ENCODE measurements at places on chromosomes 2 and 18. TPM values are rescaled to one million over a fixed set of nuclear protein-coding genes. Genes with fewer than 3 reads are reported as not detected.

Gene CD207
- not detected for total RNA-seq

Gene PPIL3
- 31.2 TPM for total RNA-seq

DNA sequence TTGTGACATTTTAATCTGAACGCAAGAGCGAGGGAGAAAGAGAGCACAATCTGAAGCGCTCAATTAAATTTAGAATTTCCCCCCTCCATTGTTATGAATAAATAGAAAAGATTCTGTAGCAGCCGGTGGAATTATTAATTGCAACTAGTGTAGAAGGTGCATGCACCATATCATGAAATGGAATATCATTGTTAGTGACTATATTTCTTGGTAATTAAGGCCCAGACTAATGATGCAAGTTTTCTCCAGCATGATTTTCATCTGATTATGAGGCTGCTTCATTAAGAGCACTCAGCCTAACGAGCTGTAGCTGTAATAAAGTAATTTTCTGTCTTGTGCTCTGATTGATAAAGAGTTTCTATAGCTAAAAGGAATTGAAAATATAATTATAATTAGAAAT is 432.2 kb upstream of the SPRED2 start:
- no peak for DNase-seq
- no peaks in the 10 kb centered on the region for H3K4me1 ChIP-seq
- H3K27me3 ChIP-seq: no peaks in the 10 kb centered on the region
- no peak overlapping the region for H3K4me3 ChIP-seq

Gene CXCR1
- total RNA-seq: not detected

GRCh38 chr2:11267931-11268330 is 76.5 kb downstream of the ROCK2 start:
- DNase-seq: no peak
- H3K4me3 ChIP-seq: no peak overlapping the region
- H3K4me1 ChIP-seq: no peaks in the 10 kb centered on the region
- no peaks in the 10 kb centered on the region for H3K36me3 ChIP-seq

Gene DNAJC5G
- total RNA-seq: not detected

DNA sequence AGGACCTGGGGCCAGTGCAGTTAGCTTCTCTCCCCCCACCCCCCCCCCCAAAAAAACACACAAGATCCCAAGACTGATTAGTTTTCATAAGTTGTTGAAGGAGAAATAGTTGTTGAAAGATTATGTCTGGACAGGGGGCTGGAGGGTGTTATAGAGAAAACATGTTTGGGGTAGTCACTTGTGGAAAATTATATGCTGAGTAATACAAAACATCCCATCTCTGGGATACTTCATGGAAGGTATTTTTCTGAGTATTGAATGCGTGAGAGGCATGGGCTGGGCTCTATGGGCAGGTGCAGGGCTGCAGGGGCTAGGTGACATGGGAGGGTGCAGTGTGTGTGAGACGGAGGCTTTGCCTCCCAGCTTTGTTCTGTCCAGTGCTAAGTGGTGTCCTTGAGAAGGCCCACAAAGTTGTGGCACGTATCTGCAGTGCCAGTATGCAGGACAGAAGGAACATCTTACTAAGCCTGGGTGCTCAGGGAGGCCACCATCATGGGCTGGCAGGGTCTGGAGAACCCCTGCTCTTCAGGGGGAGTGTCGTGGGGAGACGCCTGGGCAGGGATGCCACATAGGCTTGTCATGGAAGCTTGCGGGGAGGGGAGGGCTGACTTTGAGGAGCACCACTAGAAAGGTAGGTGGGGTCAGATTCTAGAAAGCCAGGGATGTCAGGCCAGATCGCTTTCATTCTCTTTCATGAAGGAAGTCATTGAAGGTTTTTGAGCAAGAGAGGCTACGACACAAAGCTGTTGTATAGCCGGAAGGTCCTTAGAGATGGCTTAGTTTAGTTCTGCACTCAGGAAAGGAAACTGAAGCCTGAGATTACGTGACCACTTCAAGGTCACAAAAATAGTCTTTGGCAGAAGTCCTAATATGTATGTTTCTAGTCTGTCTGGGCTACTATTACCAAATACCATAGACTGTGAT is 232.0 kb downstream of the LDLRAD4 start:
- no peaks in the 10 kb centered on the region for H3K27me3 ChIP-seq
- DNase-seq: peak; percentile 24
- no peak overlapping the region for H3K4me3 ChIP-seq
- H3K36me3 ChIP-seq: no peaks in the 10 kb centered on the region
- H3K27ac ChIP-seq: peak overlapping the region; percentile 27

DNA sequence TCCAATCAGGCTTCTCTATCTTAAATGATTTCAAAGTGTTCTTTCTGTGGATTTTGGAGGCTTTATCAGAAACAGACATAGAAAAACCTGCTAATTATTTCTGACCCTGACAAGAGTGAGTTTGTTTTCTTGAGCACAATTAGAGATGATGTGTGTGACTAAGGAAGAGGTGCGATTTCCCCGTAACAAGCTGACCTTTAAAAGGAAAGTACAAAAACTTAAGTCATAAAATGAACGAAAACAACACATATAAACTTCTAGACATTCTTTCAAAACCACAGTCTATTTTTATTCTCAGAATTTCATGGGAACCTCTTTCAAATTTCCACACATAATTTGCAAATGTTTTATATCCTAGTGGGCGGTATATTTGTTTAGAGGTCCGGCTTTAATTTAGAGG is 604.8 kb downstream of the CPS1 start:
- H3K27ac ChIP-seq: no peak overlapping the region
- DNase-seq: no peak
- no peak overlapping the region for H3K4me3 ChIP-seq
- no peaks in the 10 kb centered on the region for H3K4me1 ChIP-seq

Gene G6PC2
- not detected for total RNA-seq

DNA sequence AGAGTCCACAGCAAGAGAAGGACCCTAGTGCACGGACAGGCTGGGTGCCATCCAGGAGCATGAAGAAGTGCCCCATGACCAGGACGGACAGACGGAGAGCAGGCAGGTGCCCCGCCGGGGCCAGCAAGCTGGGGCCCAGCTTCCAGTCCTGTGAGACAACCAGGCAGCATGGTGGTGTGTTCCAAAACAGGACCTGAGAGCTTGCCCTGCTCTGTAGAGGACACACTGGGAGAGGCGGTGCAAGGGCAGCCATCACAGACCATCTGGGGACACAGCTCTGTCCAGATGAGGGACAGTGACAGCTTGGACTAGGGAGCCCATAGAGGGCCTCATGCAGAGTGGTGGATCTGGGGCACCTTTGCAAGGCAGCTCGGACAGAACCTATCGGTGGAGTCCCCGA is 279.8 kb downstream of the EIPR1 start:
- no peaks in the 10 kb centered on the region for H3K27me3 ChIP-seq
- peaks cover 9% of the 10 kb centered on the region for H3K4me1 ChIP-seq
- no peaks in the 10 kb centered on the region for H3K36me3 ChIP-seq
- H3K4me3 ChIP-seq: no peak overlapping the region

DNA sequence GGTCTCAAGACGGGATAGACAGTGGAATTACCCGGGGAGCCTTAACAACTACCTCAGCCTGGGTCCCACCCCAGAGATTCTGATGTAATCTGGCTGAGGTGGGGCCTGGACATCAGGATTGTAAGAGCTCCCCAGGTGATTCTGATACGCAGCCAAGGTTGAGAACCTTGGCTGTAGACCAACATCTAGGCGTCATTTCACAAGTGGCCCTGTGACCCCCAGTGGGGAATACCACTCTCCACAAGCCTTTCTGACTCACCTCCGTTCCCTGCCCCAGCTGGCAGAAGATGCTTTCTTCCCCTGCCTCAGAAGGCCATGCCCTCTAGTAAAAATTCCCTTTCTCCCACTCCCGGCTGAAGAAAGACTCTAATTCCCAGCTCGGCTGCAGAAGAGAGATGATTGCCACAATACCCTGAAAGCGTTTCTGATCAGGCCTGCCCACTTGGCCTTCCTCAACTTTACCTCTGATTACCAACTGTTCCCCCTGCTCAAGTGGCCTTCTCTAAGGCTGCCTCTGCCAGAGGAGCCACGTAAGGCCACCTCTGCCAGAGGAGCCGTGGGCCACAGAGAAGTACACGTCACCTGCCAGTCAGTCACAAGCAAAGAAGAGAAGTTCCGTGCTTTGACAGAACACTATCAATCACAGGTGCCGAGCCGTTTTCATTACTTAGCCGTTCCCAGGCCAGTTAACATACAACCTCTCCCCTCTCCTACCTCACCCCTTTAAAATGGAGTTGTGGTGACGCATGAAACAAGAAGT is 116.8 kb upstream of the PKDCC start:
- H3K4me3 ChIP-seq: no peak overlapping the region
- no peaks in the 10 kb centered on the region for H3K27me3 ChIP-seq
- H3K36me3 ChIP-seq: no peaks in the 10 kb centered on the region
- H3K4me1 ChIP-seq: peaks cover 5% of the 10 kb centered on the region

Gene SERPINB11
- total RNA-seq: not detected

DNA sequence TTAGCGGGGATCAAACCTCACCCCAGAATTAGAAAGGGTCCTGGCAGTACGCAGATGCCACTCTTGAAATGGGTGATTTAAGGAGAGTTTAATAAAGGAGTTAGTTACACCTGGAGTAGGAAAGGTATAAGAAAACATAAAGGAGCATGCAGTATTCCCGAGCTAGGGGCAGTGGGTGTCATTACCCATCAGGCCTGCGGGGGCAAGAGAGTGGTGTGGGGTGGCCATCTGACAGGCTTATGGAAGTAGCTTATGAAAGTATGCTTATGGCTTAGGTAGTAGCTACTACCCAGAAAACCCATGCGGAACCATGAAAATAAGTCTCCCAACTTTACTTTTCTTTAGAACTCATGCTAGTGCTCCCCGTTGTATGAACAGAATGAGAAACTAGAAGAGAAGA is 568.9 kb upstream of the ACVR2A start:
- H3K36me3 ChIP-seq: no peaks in the 10 kb centered on the region
- H3K27me3 ChIP-seq: no peaks in the 10 kb centered on the region
- H3K27ac ChIP-seq: no peak overlapping the region
- no peaks in the 10 kb centered on the region for H3K4me1 ChIP-seq
- no peak overlapping the region for H3K4me3 ChIP-seq

GRCh38 chr2:144389151-144389929 is 130.6 kb downstream of the ZEB2 start:
- H3K27me3 ChIP-seq: no peaks in the 10 kb centered on the region
- H3K4me1 ChIP-seq: no peaks in the 10 kb centered on the region
- no peak overlapping the region for H3K4me3 ChIP-seq
- no peaks in the 10 kb centered on the region for H3K36me3 ChIP-seq
- DNase-seq: no peak

Gene POTEI
- 0.11 TPM for total RNA-seq

DNA sequence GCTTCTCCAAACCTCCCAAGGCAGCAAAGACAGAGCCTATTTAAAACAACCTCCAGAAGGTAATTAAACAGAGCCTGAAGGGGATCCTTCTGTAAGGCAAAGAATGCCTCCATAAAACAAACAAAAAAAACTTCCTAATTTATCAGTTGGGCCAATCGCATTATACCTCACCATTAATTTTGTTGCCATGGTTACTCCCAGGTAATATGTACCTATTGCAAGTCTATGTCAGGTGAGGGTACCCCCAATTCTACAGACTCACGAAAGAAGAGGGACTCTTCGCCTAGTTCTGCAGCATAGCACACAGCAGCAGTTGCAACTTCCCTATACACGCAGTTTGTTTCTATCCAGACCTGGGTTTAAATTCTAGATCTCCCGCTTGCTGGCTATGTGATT is 38.8 kb downstream of the SFXN5 start:
- H3K4me3 ChIP-seq: no peak overlapping the region
- no peaks in the 10 kb centered on the region for H3K36me3 ChIP-seq
- H3K27ac ChIP-seq: no peak overlapping the region
- no peaks in the 10 kb centered on the region for H3K4me1 ChIP-seq

Gene IDH1
- total RNA-seq: 46.4 TPM

Gene SRD5A2
- not detected for total RNA-seq

- no peak overlapping the region for H3K27ac ChIP-seq
- H3K36me3 ChIP-seq: no peaks in the 10 kb centered on the region
- H3K4me1 ChIP-seq: no peaks in the 10 kb centered on the region
- H3K27me3 ChIP-seq: no peaks in the 10 kb centered on the region
Observed at GRCh38 chr18:79552696-79553095, 126.9 kb upstream of the CTDP1 start.

DNA sequence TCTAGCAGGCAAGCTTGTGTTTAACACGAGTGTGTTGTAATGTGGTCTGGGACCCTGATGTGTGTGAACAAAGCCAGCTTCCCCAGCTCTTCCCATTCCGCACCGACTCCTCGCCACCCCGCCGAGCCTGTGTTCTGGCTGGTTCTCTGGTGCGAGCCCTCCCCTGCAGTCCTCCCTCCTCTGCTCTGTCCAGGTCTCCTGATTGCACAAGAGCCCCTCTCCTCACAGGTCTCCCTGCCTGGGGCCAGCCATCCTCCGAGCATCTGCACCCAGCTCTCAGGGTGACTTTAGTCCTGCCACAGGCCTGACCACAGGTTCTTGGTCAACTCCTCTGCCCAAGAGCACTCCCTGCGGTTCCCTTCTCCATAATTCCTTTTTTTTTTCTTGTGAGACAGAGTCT is 13.2 kb downstream of the SLC66A3 start:
- H3K27me3 ChIP-seq: no peaks in the 10 kb centered on the region
- no peak overlapping the region for H3K27ac ChIP-seq
- H3K4me1 ChIP-seq: no peaks in the 10 kb centered on the region

DNA sequence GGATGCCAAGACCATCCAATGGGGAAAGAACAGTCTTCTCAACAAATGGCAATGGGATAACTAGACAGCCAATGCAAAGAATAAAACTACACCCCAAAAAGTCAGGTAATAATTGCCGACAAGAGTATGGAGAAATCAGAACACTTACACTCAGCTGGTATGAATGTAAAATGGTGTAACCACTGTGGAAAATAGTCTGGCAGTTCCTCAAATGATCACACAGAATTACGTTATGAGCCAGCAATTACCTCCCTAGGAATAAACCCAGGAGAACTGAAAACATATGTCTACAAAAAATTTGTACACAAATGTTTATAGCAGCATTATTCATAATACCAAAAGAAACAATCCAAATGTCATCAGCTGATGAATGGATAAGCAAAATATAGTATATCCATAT is 8.8 kb downstream of the IWS1 start:
- no peaks in the 10 kb centered on the region for H3K27me3 ChIP-seq
- no peak overlapping the region for H3K4me3 ChIP-seq
- no peak for DNase-seq
- H3K36me3 ChIP-seq: peaks cover 32% of the 10 kb centered on the region
- no peaks in the 10 kb centered on the region for H3K4me1 ChIP-seq

Gene ECEL1
- total RNA-seq: not detected

GRCh38 chr18:32712860-32713259 is 60.0 kb downstream of the KLHL14 start:
- H3K4me3 ChIP-seq: no peak overlapping the region
- H3K36me3 ChIP-seq: no peaks in the 10 kb centered on the region
- no peak overlapping the region for H3K27ac ChIP-seq
- DNase-seq: no peak

- H3K27me3 ChIP-seq: no peaks in the 10 kb centered on the region
- peaks cover 13% of the 10 kb centered on the region for H3K4me1 ChIP-seq
- H3K4me3 ChIP-seq: no peak overlapping the region
- no peak for DNase-seq
Observed at GRCh38 chr2:216420367-216421101, 8.2 kb downstream of the SMARCAL1 start.

Gene RBMS1
- 0.31 TPM for total RNA-seq

- no peak for DNase-seq
- no peaks in the 10 kb centered on the region for H3K4me1 ChIP-seq
- no peaks in the 10 kb centered on the region for H3K36me3 ChIP-seq
Observed at GRCh38 chr2:182101263-182101662, 115.6 kb downstream of the PPP1R1C start.

All from GM12878 (cell line).